ENCODE measurements at places on chromosomes 16 and 17.

GRCh38 chr16:26491101-26491670 lies 575.5 kb upstream of the C16orf82 start:
- no peak for DNase-seq

DNA sequence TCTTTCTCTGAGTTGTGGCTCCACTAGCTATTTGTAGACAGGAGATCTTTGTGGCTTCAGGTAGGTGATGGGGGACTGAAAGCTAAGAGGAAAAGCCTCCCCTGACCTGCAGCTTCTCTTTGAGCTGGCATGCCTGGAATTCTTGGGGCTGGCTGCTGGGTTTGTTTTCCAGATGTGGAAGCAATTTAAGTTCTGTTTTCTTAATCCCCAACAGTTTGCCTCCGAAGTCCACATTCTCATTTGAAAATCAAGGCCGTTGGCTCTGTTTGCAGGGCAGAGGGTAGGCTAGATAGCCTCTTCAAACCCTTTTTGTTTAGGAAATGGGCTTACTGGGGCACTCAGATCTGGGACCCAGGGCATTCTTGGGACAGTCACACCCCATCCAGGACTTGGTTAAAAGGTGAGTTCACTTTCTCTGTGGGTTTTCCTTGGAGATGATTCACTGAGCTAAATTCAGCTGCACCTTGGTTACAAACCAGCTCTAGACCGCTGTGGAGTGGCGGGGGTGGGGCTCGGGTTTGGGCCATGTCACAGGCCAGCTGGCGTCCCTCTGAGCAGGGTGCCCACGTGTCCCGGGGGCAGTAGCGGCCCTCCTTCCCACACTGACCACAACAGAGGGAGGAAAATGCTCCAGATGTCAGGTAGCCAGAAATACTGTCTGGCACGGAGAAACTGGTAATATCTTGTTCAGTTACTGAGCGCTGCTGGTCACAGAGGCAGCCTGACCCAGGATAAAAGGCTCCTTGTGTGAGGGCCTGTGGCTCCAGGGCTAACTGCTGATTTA lies 108.5 kb downstream of the RAB11FIP4 start:
- DNase-seq, result no peak

GRCh38 chr17:64506201-64506575 lies at the start of gene DDX5:
Gene DDX5 (minus strand): TSS chr17:64506289. CDS start chr17:64506119, 170 bp downstream.
- DNase-seq, result peak; percentile 96

DNA sequence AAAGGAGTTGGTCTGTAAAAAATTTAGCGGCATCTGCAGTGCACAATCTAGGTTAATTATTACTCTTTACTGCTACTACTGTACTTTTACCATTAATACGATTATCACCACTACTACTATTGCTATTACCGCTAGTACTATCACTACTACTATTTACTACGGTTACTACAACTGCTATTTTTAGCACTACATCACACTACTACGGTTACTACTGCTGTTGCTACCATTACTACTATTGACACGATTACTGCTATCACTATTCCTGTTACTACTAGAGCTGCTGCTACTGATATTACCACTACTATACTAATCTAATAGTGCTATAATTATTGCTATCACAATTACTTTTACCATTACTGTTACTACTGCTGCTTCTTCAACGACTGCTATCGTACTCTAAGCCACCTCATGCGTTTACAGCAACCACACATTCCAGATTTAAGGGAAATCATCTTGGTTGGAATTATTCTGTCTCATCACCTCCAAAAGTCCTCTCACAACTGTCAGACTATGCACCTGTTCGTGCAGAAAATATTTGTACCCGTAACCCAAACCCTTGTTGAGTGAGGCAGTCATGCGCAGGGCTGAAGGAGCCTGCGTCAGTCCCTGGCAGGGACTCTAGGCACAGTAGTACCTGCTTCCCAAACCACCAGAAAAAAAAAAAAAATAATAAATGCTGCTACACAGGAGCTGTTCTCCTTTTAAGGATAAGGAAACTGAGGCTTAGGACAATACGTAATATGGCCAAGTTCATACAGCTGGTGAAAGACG lies 59.5 kb downstream of the MAF start:
- DNase-seq, result no peak

DNA sequence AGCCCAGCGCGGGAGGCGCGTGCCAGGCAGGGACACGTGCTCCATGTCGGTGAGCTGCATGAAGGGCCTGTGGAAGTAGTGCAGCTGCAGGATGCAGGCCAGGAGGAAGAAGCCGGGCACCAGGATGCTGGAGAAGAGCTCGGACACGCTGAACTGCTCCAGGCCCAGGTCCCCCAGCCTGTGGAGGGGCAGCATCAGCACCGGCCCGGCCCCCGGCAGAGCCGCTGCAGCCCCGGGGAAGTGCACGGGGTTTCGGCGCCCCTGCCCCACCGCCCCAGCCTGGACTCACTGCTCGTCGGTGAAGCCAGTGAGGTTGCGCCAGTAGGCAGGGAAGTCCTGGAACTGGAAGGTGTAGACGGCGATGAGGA lies 28.0 kb downstream of the CTU2 start:
- no peak for DNase-seq

DNA sequence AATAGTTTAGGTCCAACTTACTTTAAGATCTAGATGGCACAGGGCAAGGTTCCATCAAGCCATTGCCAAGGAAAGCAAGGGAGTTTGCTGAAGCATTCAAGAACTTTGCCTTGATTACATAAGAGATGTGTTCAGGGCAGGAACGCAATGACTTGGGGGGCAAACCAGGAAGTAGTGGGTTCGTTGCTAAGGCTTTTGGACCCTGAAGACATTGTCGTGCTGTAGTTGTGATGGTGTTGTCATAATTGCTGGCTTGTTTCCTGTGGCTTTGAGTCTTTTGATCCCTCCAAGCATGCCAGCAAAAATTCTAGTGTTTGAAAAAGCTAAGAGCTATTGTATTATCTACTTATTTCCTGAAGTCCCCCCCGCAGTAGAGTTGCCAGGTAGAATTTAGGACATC lies 70.7 kb upstream of the HNF1B start:
- no peak for DNase-seq

GRCh38 chr17:1072551-1072961 lies 75.6 kb downstream of the TIMM22 start:
- DNase-seq, result no peak
